ENCODE measurements at places on chromosomes 1 and 21. TPM values are rescaled to one million over a fixed set of nuclear protein-coding genes. Genes with fewer than 3 reads are reported as not detected.

Gene TMEM234
- 10.9 TPM for total RNA-seq

Gene TSPEAR
- 3.3 TPM for total RNA-seq

Gene FASLG
- total RNA-seq = not detected

Gene LGR6
- total RNA-seq = 0.60 TPM

Gene RHOU
- total RNA-seq = 5.1 TPM

Gene MATN1
- total RNA-seq = not detected

Gene GJA9
- not detected for total RNA-seq

Gene ATPAF1
- 235 TPM for total RNA-seq

Data from left ventricle myocardium inferior (tissue), 1 donor.